ENCODE measurements at places on chromosomes 13 and 19. TPM values are rescaled to one million over a fixed set of nuclear protein-coding genes. Genes with fewer than 3 reads are reported as not detected.

NLRP11 gene
- polyA plus RNA-seq, result not detected

PDX1 gene
- polyA plus RNA-seq, result not detected

IGFL2 gene
- polyA plus RNA-seq, result 1.3 TPM

DNA sequence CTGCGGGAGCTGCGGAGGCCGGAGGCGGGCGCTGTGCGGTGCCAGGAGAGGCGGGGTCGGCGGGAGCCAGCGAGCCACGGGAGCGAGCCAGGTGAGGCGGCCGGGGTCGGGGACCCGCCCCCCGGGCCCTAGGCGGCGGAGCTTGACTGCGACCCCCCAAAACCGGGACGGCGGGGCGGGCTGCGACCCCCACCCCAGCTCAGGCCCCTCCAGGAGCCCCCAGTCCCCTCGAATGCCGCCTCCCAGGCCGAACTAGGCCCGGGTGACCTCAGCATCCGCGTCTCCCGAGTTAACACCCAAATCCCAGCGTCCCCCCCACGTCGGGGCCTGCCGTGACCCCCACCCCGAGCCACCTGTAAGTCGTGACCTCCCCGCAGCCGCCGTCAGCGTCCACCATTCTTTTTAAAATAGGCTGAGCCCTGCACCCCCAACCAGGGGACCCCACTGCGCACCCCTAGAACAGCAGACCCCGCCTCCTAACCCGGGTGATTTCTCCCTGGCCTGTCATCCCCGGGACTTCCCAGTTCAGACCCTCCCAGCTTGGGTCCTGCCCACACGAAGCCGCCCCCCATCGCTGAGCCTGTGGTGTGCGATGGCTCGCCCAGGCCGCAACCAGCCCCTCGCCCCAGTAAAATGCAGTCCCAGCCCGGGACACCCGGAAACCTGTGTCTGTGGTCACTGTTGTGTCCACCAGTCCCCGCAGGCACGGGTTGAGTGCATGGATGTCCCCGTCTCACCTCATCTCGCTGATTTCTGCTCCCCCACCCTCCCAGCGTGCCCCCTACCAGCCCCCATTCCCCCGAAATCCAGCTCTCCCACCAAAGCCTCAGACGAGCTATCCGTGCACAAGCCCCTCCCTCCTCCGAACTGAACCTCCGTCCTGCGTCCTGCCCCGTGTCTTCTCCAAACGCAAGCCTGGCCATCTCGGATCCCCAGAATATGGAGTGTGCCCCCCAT lies 551 bp downstream of the FZR1 start:
- DNase-seq, result peak; percentile 57

GRCh38 chr13:95874286-95874685 lies 178.9 kb downstream of the UGGT2 start:
- DNase-seq, result no peak

DNA sequence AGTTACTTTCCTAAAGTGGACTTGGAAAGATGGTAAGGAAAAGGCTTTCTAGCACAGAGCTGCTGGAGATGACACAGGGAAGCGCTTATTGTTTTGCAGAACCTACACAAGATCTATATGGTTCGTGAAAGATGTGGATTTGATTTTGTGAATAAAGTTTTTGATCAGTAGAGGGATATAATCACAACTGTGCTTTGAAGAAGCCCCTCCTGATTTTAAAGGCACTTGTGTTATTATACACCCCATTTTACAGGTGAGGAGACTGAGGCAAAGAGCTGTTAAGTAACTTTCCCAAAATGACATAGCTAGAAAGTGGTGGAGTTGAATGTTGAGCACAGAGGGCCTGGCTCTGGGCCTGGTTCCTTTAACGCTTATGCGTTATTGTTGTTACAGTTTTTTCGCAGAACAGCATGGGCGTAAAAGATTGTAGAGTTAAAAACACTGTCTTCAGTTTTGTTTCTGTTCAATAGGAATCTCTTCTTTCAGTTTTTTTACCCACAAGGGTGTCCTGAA lies 1.4 kb downstream of the TDRD3 start:
- DNase-seq, result no peak

DNA sequence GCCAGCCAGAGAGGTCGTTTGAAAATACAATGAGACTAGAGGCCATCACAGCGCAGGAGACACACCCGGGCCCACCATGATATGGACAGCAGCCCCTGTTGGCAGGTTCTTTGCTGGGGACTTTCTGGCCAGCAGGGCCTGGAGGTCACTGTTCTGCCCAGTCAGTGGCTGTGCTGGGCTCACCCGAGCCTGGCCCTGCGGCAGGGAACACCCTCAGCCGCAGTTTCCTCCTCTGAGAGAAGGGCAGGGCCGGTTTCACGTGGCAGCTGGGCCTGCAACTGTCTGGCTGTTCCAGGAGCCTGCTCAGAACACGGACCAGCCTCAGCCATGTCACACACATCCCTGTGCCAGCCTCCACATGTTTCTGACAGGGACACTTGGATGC lies 39.4 kb downstream of the ADPRHL1 start:
- no peak for DNase-seq

DNA sequence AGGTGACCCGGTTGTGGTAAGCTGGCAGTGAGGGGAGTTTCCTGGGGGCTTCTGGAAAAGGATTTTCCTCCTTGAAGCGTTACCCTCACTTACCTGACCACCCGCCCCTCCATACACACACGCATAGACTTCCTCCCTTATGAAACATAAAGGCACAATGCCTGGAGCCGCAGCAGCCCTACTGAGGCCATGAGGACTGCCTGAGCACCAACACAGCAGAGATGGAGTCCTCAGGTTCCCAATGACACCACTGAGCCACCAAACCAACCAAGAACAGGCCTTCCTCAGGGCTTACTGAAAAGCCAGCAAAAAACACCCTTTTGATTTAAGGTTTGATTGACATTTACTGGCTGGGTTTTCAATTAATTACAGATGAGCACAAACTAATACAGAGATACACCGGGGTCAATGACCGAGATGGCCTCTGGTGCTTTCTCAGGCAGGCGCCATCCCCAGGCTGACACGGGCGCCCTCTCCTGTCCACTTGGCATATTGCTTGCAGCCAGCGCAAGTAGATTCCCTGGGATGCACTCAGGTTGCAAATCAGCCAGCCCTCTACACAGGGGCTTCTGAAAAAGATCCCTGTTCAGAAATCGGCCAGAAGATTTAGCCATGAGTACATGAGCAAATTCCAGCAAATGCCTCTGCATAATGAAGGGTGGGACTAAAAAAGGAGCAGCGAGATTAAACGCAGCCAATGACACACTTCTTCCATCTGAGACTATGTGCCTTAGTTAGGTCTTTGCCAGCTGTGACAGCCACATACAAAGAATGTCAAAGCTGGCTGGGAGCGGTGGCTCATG lies 14.8 kb downstream of the OPA3 start:
- DNase-seq, result no peak

Data from left lung (tissue), 14 donors.